ENCODE measurements at places on chromosomes 11 and 22.

DNA sequence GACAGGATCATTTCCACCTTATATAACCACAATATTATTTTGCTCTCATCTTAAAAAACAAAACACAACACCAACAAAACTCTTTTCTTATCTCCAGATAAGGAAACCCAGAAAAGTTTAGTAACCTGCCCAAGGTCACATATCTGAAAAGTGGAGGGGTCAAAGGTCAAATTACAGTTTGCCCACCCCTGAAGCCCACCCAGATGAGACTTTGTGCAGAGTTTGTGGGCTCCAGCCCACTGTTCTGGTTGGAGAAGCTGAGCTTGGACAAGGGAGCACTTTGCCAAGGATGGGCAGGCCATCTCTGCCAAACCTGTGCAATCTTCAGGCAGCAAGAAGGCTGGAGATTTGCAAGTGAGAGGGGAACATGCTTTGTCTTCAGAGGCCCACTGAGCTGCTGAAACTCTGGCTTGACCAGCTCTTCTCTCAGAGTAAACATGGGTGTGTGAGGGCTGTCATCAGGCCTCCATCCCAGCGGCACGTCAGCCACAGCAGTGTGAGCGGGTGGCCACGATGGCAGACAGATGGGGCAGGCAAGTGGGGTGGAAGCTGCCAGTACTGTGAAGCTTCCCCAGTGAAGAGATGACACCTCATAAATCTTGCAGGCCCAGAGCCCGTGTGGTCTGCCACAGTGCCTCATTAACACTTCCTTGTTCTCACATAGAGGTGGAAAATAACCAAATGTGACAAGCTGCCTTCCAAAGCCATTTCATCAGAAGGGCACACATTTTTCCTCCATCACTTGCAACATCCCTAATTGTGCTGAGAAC lies 111.8 kb downstream of the CCDC81 start:
- DNase-seq = no peak

DNA sequence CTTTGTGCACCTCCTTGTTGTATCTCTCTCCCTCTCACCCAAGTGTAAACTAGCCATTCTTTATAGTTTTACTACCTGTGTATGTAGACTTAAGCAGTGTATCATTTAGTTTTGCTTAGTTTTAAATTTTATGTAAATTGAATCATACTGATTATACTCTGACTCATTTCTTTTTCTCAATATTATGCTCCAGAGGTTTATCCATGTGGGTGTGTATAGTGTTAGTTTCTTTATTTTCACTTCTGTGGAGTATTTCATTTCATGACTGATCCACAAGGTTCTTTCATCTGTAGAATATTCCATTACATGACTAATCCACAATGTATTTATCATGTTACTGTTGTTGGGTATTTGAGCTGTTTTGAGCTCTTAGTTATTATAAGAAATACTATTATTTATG lies 62.0 kb downstream of the CCDC34 start:
- no peak for DNase-seq

GRCh38 chr11:67027483-67027930 lies 4.6 kb downstream of the SYT12 start:
- DNase-seq = no peak

GRCh38 chr11:14499178-14499559 lies 442 bp downstream of the COPB1 start:
- no peak for DNase-seq

- no peak for DNase-seq
These were observed 290.6 kb downstream of the JRKL start for GRCh38 chr11:96680211-96681018.

GRCh38 chr11:111843661-111844060 lies 27.7 kb downstream of the ALG9 start:
- no peak for DNase-seq

GRCh38 chr11:45209000-45209879 lies 62.8 kb downstream of the PRDM11 start:
- no peak for DNase-seq

GRCh38 chr11:6529266-6529665 lies 32.2 kb downstream of the DNHD1 start:
- DNase-seq = no peak

GRCh38 chr11:124225471-124225870 lies 15.4 kb upstream of the OR8G1 start:
- no peak for DNase-seq

DNA sequence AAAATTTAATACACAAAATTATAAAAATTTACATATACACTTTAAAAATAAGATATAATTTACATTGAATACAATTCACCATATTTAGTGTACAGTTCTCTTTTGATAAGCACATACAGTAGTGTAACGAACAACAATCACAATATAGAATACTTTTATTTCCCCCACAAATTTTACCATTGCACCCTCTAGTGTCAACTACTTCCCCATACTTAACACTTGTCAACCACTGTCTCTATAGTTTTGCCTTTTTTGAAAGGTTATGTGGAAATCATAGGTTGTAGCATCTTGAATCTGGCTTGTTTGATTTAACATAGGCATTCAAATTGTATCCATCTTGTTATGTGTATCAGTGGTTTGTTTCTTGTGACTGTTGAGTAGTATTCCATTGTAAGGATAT lies 21.3 kb upstream of the PANX1 start:
- no peak for DNase-seq

- no peak for DNase-seq
These were observed 11.0 kb downstream of the NECTIN1 start for GRCh38 chr11:119717839-119718534.

DNA sequence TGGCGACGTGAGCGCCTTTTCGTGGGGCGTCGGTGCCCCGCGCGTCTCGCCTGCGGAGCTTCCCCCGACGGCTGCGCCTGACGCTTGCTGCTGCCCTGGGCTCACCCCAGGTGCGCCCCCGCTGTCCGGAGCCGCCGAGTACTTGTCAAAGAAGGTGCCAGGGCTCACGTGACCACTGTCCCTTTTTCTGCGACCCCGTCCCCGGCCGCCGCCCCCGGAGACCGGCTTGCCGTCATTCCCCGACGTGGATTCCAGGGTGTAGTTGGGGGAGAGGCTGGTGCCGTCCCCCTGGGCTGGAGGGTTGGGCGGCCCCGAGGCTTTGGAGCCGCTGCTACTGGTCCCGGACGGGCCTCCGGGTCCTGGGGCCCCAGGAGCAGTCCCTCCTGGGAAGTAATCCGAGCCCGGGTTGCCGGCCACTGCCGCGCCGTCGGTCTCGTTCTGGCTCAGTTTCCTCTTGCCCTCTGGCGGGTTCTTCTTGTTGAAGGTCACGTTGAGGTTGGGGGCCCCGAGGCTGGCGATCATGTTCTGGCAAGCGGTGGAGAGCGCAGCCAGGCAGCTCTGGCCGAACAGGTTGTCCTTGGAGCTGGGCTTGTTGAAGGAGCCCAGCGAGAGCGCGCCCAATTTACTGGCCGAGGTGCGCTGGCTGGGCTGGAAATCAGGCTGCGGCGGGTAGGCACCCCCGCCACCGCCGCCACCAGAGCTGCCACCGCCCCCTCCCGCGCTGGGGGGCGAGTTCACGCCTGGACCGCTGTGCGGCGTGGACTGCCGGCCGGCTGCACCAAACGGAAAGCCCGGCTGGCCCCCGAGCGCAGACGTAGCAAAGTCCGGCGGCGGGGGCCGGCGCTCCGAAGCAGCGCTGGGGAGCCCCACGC lies 3.8 kb downstream of the MN1 start:
- DNase-seq = no peak
